ENCODE measurements at places on chromosomes 11 and 22.

DNA sequence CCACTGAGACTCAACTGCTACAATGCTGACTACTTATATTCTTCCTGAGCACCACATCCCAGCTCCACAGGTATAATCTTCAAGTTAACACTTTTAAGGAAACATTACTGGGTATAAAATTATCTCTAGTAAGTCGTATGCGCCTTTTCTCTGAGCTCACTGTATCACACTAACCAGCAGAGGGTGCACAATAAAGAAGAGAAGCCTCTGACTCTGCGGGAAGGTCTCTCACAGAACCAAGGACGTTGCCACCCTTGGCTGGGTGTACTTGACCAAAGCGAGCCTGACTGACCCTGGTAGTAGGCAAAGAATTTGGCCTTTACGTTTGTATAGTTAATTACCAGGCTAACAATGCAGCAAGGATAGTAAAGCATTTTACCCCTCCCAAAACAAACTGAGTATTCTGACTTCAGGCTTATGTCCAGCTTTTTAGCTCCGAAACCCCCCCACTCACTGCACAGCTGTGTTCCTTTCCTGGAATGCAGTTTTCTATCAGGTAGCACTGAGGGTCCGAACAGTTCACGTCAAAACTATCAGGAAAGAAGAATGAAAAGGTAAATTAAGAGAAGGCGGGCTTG is at the start of gene BTBD18:
Gene BTBD18 (minus strand): TSS at position 144 of the 578 bp plus-strand sequence. CDS start 631 bp downstream, outside the sequence.
- DNase-seq: no peak

GRCh38 chr11:104819107-104819506 is 79.2 kb downstream of the CASP12 start:
- DNase-seq: no peak

DNA sequence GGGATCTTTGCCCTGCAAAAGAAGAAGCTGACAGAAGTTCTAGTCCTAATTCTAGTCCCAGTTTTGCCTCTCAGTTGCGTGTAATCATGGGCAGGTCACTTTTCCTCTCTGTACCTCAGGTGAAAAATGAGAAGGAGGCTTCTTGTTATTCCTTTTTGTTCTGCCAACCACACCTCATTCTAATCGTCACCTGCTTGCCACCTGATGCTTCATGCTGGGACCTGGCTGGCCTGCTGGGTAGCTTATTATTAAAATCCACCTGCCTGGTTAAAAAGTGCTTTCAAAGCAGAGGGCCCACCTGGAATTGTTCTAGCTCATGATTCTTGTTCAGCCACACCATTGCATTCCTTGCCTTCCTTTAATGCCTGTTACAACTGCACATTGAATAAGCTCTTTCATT is 8.4 kb upstream of the ALG8 start:
- no peak for DNase-seq

GRCh38 chr11:104581246-104581980 is 316.8 kb downstream of the CASP12 start:
- no peak for DNase-seq

GRCh38 chr22:27136596-27136995 is 479.2 kb downstream of the MIAT start:
- no peak for DNase-seq

DNA sequence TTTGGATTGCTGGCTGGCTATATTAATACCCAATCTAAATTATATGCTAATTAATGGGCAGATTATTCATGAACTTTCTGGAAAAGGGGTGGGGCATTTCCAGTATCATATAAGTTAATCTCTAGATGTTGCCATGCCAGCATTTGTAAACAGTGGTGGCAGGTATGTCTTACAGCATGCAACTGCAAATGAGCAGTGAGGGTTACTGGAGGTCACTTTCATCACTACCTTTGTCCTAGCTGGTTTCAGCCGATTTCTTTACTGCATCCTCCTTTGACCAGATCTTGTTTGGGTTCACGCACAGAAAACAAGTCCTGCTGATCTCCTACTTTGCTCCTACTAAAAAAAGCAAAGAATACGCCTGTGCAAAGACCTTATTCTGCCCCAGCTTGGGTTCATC is 89.1 kb upstream of the USP47 start:
- no peak for DNase-seq

GRCh38 chr22:49993649-49994360 is 18.8 kb downstream of the IL17REL start:
- DNase-seq: no peak

- DNase-seq: no peak
Measured at GRCh38 chr11:77082838-77083565, 16.2 kb downstream of the CAPN5 start.

DNA sequence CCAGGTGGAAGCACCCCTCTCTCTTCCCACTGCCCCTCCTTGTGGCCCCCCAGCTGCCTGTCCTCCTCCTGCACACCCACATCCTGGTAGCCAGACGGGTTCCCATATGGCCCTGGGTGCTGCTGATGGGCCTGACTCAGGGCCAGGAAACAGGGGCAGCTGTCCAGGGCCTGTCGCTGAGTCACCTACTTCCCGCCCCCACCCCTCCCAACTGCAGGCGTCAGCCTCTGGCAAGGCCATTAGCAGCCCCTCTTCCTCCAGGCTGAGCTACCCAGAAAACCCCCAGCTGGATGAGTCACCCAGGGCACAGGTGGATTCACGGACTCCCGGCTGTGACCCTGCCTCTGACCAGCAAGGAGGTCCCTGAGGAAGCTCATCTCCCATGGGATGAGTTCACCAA is 6.9 kb upstream of the GAL start:
- peak; percentile 31 for DNase-seq

- no peak for DNase-seq
Measured at GRCh38 chr11:62665599-62666258, 617 bp downstream of the CSKMT start.

All from non-pigmented ciliary epithelial cell (primary cell).